Daoy (cell line): ENCODE measurements at places on chromosomes 1 and 21. TPM values are rescaled to one million over a fixed set of nuclear protein-coding genes. Genes with fewer than 3 reads are reported as not detected.

FALEC gene
- total RNA-seq, result not detected in 2 replicates

ARHGEF19 gene
- total RNA-seq, result 2.4 and 4.2 TPM in 2 replicates

SLC45A3 gene
- 10.5 and 11.8 TPM in 2 replicates for total RNA-seq

ESPN gene
- total RNA-seq, result not detected in 2 replicates

GRCh38 chr1:66890621-66891020, 34.0 kb downstream of the DNAI4 start:
- DNase-seq, result no peak

DNA sequence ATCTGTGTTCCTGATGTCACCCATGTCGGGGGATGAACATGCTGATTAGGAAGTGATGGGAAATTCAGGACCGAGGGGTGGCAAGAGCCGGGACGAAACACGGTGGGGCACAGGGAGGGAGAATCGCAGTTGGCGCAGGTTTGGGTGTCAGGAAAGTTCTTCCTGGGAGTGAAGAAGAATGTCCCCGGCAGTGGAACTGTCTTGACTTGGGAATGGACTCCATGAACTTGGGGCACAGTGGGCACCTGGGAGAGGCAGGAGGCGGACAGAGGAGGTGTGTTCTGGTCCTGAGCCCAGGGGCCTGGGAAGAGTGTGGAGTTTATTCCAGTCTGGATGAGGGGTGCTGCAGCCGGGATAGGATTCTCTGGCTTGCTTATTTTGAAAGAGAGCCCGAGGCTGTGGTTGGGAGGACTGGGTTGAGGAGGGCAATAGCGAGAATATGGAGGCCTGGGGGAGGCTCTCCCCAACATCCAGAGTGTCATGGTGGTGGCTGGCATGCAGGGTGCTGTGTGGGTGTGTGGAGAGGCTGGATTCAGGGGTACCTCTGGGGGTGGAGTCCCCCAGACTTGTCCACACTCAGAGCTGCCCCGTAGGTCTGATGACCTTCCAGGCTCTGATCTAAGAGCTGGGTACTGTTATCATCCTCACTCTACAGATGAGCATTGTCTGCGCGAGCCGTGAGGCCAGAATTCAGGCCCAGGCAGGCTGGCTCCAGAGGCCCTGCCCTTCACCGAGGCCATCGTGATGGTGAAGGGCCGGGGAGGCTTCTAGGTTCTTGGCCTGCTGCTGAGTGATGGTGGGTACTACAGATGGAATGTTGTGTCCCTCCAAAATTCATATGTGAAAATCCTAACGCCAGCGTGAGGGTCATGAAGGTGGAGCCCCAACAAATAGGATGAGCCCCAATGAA, 274.5 kb upstream of the C1orf174 start:
- no peak for DNase-seq

- no peak for DNase-seq
Observed at GRCh38 chr1:195328102-195328501, 1280.1 kb downstream of the KCNT2 start.
